GM03348 (cell line): ENCODE measurements at places on chromosomes 1 and 21.

DNA sequence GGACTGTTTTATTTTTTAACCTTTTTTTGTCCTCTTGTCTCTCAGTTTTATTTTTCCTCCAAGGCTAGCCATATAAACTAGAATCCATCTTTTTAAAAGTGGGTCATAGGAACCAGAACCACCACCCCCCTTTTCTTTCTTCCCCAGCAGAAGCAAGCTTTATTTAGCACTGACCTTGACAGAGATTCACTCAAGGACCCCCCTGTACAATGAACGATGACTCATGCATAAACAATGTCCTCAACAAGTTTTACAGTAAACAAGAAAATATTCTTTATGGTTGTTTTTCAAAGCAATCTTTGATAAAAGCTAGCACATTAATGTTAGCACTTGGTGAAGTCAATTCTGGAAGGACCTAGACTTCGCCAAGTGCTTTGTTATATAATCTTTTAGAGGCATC, 14.1 kb downstream of the PKN2 start:
- DNase-seq = peak; percentile 13

DNA sequence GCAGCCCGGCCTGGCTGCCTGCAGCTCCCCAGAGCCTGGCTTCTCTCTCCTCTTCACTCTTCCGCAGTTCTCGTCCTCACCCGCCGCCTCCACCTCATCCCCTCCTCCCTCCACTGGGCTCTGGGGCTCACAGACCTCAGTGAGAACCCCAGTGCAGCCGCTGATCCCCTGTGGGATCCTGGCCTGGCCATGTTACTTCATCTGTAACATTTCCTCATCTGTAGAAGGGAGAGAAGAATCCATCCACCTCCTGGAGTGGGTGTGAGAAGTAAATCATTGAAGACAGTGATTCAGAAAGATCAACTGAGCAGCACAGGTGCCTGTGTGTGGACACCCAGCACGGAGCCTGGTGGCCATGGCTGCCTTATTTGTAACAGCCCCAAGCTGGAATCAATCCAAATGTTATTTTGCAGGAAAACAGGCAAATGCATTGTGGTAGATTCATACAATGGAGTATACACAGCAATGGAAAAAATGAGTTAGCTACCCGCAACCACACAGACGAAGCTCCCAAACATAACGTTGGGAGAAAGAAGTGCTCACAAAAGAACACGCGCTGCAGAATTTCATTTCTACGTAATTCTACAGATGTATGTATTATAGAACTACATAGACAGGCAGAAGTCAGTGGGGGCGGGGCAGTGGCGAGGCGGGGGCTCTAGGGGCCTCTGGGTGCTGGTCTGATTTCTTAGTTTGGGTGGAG, 8.7 kb downstream of the LAPTM5 start:
- DNase-seq = no peak

DNA sequence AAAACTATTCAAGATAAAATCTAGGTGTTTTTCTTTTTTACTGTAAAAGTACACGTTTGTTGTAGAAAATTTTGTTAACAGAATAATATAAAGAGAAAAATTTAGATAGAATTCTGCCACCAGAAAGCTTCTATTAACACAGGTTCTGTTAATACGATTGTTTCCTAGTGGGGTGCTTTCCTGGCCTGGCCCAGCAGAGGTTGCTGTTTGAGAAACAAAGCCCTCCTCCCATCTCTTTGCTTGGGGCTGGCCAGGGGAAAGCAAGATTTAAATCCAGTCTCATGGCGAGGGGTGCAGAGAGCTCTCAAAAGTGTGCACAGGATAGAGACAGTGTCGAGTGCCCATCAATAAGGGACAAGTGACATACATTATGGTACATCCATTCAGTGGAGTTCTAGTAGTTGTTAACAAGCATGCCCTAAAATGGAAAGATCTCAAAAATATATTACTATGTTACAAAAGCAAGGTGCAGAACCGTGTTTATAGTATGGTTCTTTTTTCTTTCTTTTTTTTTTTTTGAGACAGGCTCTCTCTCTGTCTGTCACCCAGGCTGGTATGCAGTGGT, 14.6 kb upstream of the ACBD3 start:
- DNase-seq = peak; percentile 23

- no peak for DNase-seq
These were observed 102.0 kb upstream of the COA6 start for GRCh38 chr1:234271243-234271606.

- no peak for DNase-seq
These were observed 2.8 kb downstream of the DHCR24 start for GRCh38 chr1:54884135-54884586.

- DNase-seq = no peak
These were observed 62.7 kb upstream of the KAZN start for GRCh38 chr1:14535619-14536355.

DNA sequence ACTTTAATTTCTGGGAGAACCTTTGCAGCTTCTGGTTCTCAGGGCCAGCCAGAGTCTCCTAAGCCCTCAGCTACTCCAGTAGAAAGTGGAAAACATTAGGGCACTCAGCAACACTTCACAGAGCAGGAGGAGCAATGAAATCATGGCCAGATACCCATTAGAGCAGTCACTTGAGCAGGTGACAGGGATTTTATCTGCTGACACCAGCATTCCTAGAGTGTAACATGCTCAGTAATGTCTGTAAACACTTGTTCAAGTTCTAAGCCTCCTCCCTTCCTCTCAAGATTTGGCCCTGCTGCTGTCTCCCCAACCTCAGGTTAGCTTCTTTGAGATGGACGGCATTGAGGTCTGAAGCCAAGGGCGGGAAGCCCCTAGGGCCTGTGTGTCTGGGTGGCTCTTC, 218.0 kb downstream of the GRIK3 start:
- DNase-seq = no peak

DNA sequence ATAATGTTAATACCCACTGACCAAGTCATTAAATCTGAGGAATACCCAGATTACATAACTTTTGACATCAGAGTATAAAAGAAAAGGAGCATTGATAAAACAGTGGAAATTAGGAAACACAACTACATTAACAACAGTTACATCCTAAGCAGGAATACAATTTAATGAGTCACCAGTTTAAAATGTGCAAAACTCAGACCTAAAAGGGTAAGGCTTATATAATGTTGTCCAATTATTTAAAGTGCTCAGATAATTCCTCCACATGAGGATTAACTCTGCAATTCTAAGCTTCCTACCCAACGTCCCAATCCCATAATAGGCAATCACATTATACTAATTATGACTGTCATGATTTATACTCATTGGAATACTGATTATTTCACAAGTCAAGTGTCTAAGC, 50.5 kb downstream of the ABL2 start:
- DNase-seq = peak; percentile 67

GRCh38 chr1:216238844-216239243, 184.4 kb downstream of the USH2A start:
- no peak for DNase-seq

GRCh38 chr21:33937931-33938339, 22.3 kb upstream of the ATP5PO start:
- DNase-seq = no peak
